CD8-positive, alpha-beta T cell (primary cell): ENCODE measurements at places on chromosomes 12 and 14.

GRCh38 chr12:43730283-43730682 is 28.3 kb downstream of the PUS7L start:
- DNase-seq, result no peak

DNA sequence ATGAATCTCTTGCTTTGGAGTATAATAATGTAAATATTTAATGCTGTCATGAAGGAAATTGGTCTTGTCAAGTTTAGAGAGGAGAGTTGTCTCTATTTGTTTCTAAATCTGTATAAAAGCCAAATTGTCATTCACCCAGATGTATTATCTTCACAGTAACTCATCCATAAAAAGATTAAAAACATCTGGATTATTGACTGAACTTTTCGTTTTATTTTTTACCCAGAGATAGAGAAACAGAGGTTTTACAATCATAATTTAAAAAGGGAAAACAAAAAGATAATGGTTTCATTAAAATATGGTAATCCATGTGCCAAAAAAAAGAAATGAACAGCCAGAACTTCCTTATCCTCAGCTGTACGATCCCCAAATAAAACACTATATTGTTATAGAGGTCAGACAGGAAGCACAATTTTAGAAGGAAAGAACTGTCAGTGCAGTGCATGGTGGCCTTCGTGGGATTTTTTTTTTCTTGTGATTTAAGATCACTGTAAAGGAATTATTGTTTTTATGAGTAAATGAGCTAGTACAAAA is 125.9 kb downstream of the ACSS3 start:
- DNase-seq, result no peak

DNA sequence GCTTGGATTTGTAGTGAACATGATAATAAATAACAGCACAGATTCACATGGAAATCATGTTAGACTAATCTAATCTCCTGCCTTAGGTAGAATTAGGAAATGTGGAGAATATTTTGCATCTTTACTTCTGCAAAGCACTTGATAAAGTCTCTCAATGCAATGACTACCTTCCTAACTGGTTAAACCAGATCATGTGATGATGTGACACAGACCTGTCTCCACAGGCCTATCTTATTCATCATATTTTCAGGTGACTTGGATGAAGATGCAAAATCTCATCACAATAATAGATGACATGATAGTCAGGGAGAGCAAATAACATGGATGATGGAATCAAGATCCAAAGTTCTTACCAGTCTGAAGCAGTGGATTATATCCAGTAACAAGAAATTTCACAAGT is 38.5 kb upstream of the RNASE1 start:
- DNase-seq, result no peak

DNA sequence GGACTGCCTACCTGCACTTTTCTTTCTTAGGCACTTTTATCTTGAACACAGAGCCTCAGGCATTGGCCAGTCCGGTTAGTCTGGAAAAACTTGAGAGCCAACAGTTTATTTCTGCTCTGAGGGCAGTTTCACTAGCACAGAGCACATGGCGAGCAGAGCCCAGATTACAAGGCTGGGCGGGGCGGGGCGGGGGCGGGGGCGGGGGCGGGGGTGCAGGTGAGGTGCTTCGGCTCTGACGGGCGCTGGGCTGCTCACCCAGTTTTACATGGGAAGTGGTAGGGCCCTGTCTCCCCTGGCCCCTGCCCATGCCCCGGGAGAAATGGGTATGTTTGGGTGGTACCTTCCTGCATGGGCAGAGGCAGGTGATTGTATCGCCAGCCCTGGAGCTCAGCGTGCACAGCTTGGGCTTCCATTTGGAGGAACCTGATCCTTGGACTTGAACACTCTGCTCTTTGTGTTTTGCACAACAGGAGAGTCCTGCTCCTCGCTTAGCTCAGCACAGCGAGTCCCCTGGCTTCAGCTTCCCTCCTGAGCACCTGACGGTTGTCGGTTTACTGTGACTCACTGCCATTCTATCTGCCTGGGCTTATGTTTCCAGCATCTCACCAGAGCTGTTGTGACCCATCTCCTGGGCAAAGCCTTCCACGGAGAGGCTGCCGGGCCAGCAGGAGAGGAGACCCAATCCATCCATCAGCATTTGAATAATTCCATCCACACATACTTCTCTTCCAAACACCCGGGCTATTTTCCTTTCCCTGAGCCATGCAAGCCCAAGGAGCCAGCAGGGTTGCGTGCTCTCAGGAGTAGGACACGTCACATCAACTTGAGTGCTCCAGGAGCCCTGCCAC is 108.5 kb downstream of the ARF6 start:
- DNase-seq, result peak; percentile 65

- DNase-seq, result no peak
Observed at GRCh38 chr14:101020834-101021370, 117.4 kb upstream of the RTL1 start.

DNA sequence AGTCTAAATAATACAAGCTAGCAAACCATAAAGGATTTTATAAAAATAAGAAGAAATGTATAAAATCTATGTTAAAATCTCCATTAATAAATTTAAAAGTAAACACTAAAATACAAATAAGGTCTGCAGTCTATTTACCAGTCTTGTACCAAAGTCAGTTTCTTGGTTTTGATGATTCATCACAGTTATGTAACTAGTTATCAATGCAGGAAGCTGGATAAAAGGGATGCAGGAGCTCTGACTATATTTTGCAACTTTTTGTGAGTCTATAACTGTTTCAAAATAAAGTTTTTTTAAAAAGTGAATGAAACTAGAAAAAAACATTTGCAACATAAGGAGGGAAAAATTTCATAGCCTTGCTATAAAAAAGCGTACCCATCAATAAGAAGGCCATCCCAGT is 151.5 kb downstream of the DERA start:
- no peak for DNase-seq

DNA sequence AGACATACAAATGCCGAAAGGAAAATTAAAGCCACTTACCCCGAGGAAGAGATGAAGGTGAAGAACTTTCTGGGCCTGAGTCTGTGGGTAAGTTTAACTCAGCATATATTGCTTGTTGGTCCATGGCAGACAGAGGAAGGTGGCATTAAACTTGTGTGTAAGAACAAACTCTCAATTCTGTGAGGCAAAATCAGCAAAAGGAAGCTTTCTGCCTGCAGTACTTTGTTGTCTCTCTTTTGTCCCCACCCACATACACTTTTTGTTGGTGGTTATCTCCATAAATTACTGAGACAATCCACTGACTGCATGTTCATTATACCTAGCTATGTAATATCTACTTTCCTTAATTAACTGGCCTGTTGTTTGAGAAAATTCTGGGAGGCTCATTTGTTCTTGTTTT is at the start of gene KLRB1:
Gene KLRB1, minus strand, starts transcription at position 201 of the 400 bp plus-strand sequence. Its CDS starts 77 bp downstream, at position 124.
- no peak for DNase-seq

GRCh38 chr12:120199595-120200306 is 1.2 kb downstream of the RPLP0 start:
- DNase-seq, result no peak

GRCh38 chr14:100615736-100616695 is 28.8 kb upstream of the BEGAIN start:
- DNase-seq, result no peak

GRCh38 chr12:102797528-102797927 is 119.5 kb downstream of the PAH start:
- DNase-seq, result no peak

GRCh38 chr12:89029961-89030360 is 322.3 kb downstream of the DUSP6 start:
- DNase-seq, result no peak

GRCh38 chr12:126518596-126519200 is 1453.5 kb downstream of the AACS start:
- no peak for DNase-seq

- no peak for DNase-seq
Observed at GRCh38 chr14:86013641-86014040, 483.7 kb downstream of the FLRT2 start.

DNA sequence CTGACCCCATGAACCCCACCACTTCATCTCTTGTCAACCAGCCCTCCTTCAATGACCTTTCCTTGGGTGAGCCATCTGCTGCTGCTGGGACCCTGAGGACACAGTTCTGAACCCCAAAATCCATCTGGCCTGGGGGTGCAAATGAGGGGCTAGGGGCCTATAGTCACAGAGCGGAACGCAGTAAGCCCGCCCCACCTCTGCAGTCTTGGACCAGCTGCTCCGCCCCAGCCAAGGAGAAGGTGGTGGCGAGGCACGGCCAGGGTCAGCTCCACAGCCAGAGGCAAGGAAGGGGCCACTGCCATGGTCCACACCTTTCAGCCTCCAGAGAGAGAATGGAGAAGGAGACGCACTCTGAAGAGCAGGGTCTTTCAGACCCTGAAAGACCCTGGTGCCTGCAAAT is 5.1 kb downstream of the TMEM179 start:
- DNase-seq, result no peak

GRCh38 chr12:69254046-69254445 is 14.7 kb downstream of the CPSF6 start:
- no peak for DNase-seq

- no peak for DNase-seq
Observed at GRCh38 chr12:5562581-5562980, 130.7 kb downstream of the NTF3 start.

DNA sequence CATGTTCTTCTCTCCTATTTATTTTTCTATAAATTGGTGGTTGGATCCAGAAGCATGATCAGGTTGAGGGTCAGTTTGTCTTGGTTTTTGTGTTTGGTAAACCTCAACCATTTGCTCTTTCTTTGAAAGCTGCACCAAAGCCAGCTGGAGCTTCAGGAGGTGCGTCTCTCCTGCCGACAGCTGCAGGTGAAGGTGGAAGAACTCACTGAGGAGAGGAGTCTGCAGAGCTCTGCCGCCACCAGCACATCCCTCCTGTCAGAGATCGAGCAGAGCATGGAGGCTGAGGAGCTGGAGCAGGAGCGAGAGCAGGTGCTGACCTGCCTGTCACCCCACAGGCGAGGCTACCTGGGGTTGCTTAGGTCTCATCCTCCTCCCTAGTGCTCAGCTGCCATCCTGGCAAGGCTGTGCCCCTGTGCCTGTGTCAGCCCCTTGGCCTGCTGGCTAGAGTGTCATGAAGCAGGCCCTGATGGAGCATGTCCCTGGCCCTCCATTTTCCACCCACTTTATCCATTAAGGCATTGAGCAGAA is 45.0 kb downstream of the RAB35 start:
- DNase-seq, result no peak

DNA sequence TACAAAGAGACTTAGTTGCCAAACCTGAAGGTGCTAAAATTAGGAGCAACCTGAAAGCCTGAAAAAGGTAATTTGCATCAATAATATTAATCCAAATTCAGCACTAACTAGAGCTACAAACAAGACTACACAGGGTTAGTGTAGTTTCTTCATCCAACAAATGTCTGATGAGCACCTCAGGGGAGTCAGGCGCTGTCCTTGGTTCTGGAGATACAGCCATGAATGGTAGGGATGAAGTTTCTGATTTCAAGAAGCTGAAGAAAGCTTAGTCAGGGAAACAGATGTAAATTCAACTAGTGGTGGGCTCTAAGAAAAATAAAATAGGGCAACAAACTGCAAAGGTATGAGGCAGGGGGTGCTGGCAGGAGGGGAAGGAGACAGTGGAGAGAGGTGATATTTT is 266.3 kb downstream of the GLT1D1 start:
- no peak for DNase-seq

- no peak for DNase-seq
Observed at GRCh38 chr12:124917841-124918621, 3.6 kb upstream of the UBC start.

- DNase-seq, result no peak
Observed at GRCh38 chr12:128961957-128962356, 108.7 kb downstream of the GLT1D1 start.

DNA sequence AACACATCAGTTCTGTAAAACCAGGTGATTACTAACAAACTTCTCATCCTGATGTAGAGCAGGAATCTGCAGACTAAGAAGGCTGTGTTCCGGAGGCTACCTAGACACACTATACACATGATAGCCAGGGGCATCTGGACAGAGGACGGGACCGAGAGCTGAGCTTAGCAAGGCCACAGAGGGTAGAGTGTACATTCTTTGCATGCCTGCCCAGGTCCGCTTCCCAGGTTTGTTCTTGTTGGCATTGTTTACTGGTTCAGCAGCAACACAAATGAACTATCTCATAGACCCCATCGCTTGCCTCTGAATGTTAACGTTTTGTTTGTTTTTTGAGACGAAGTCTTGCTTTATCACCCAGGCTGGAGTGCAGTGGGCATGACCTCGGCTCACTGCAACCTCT is 17.7 kb upstream of the TEAD4 start:
- no peak for DNase-seq

- DNase-seq, result no peak
Observed at GRCh38 chr12:115204957-115205754, 521.2 kb upstream of the TBX3 start.

DNA sequence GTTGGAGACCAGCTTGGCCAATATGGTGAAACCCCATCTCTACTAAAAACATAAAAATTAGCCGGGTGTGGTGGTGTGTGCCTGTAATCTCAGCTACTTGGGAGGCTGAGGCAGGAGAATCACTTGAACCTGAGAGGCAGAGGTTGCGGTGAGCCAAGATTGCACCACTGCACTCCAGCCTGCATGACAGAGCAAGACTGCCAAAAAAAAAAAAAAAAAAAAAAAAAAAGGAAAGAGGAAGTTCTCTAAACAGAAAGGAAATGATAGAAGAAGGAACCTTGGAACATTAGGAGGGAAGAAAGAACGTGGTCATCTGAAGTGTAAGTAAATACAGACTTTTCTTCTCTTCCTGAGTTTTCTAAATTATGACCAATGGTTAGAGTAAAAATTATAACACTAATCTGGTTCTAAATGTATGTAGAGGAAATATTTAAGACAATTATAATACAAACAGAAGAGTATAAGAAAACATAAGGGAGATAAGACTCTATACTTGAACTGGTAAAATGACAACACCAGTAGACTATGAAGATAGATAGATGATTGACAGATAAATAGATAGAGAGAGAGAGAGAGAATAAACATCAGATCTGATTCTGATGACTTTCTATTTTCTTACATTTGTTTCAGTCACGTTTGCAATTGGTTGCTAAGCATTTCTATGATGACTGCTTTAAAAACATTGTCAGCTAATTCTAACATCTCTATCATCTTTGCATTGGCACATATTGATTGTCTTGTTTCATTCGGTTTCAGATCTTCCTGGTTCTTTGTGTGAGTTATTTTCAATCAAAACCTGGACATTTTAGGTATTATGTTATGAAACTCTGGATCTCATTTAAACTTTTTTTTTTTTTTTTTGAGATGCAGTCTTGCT is 12.9 kb upstream of the CORO1C start:
- no peak for DNase-seq

- no peak for DNase-seq
Observed at GRCh38 chr12:57772429-57773322, at the start of gene EEF1AKMT3. Gene EEF1AKMT3 (plus strand): TSS chr12:57772614. CDS start chr12:57772725, 111 bp downstream.

- no peak for DNase-seq
Observed at GRCh38 chr12:61250303-61250702, 1009.9 kb upstream of the USP15 start.
